ENCODE measurements at places on chromosomes 11 and 22.

GRCh38 chr11:129719037-129719436 lies 96.6 kb upstream of the TMEM45B start:
- DNase-seq, result no peak

DNA sequence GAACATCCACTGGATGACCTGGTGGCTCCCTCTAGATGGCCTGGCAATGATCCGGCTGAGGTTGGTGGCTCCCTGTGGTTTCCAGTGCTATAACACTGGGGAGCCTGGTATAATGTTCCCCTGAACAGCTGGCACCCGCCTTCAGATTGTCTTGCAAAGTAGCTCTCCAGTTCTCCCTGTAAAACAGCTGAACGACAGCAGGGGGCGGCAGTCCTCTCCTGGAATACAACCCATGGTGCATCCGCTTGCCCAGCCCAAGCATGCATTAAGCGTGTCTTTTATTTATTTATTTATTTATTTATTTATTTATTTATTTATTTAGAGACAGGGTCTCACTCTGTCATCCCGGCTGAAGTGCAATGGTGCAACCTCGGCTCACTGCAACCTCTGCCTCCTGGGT lies 258.9 kb downstream of the BUD13 start:
- DNase-seq, result peak; percentile 20

DNA sequence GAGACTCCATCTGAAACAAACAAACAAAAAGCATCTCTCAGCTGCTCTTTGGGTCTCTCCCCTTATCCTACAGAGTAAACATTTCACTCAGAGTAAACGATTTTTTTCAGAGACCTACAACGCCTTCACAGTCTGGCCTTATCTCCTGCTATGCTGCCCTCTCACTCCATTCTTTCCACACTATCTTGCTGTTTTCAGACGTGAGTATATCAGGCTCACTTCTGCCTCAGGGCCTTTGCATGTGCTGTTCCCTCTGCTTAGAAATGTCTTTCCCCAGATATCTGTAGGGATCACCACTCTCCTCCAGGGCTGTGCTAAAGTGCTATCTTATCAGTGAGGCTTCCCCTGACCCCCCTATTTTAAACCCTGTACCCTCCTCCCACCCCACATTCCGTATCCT lies 6.5 kb downstream of the RIBC2 start:
- DNase-seq, result no peak

- no peak for DNase-seq
Observed at GRCh38 chr11:78733031-78733430, 158.4 kb upstream of the NARS2 start.
